ENCODE measurements at places on chromosomes 7 and 10.
A peak's percentile ranks its signal among the peaks of the same experiment; 100 is the strongest.

GRCh38 chr7:41051062-41051461 lies 651.8 kb downstream of the INHBA start:
- DNase-seq = no peak

- no peak for DNase-seq
Measured at GRCh38 chr10:74652664-74653063, 173.7 kb upstream of the KAT6B start.

- no peak for DNase-seq
Measured at GRCh38 chr10:541750-542371, 147.6 kb downstream of the DIP2C start.

GRCh38 chr10:12594448-12594944 lies 245.1 kb downstream of the CAMK1D start:
- DNase-seq = no peak

GRCh38 chr10:132422903-132423825 lies 26.2 kb downstream of the PWWP2B start:
- no peak for DNase-seq

DNA sequence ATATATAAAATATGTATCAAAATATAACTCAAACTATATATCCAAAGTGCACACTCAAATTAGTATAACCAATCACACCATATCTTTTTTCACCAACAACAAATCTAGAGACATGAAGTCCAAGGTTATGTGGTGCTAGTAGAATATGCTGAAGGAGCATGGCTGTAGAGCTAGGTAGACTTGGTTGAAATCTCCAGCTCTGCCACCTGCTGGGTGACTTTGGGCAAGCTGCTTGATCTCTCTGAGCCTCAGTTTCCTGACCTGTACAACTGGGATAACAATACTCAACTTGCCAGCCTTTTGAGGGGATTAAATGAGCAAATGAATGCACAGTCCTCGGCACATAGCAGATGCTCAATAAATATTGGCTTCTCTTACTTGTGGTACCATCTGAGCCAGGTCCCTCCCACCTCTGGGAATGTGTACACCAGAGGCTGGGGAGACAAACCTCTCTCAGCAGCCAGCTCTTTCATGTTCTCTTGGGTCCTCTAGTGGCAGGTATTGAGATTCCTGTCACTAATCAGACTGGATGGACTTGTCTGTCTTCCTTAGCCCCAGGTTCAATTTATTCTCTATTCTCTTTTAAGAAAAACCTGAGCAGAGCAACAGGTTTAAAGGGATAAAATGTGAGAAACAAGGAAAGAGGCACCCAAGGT lies 94.3 kb upstream of the PDE1C start:
- no peak for DNase-seq

DNA sequence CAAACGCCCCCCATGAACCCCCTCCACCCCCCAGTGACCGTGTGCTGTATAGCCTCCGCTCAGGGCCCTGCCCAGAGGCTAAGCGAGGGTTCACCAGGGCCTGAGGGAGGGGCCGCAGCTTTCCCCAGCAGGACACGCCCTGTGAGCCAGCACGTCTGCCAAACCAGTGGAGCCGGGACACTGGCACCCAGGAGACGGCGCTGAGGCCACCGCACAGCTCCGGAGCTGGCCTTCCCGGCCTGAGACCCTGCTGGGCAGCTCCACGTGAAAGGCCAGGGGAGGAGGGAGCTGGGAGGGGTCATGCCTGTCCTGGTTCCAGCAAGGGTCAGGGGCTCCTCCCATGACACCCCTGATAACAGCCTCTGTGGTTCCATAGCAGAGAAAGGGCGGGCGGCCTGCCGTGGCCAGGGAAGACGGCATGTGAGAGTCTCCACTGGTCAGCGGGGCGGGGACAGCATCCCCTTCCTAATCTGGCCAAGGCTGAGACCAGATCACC lies 278.3 kb downstream of the ELFN1 start:
- DNase-seq = no peak

GRCh38 chr7:24152356-24152755 lies 131.6 kb upstream of the NPY start:
- DNase-seq = no peak

GRCh38 chr10:61992671-61993668 lies 91.5 kb downstream of the ARID5B start:
- no peak for DNase-seq

DNA sequence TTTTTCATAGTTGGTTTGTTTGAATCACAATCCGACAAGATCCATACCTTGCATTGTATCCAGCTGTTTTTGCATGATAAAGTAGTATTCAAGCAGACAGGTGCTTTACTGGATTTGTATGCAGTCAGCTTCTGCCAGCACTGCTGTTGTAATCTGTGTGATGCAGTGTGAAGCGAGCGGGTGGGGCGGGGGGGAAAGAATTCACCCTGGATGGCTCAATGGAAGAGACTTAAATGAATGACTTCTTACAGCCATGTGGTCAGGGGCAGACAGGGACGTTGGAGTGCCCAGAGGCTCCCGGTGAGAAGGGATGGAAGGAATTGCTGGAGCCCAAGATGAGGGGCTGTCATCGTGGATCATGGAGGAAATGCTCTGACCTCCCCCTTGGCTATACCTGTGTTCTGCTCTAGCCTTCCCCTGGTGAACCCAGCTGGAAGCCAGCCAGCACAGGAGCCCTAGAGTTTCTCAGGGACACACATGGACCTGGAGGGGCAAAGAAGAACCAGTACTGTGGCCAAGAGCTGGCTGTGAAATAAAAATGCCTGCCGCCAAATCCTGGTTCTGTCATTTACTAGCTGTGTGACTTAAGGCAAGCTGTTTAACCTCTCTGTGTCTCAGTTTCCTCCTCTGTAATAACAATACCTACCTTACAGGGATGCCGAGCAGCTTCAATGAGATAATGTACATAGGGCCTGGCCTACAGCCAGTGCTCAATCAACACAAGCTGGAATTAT lies 14.1 kb downstream of the NFE2L3 start:
- DNase-seq = no peak

GRCh38 chr7:155365146-155365874 lies 67.6 kb downstream of the INSIG1 start:
- no peak for DNase-seq

GRCh38 chr10:78864761-78865537 lies 203.8 kb upstream of the ZMIZ1 start:
- DNase-seq = no peak

GRCh38 chr7:104848138-104848990 lies 165.6 kb upstream of the KMT2E start:
- DNase-seq = peak; percentile 48

Measured in NCI-H2227 treated with DMSO at 0.1 percent for 48 hours (cell line).